CD4-positive, alpha-beta T cell treated with Interleukin-12 subunit alpha and Interleukin-12 subunit beta, for 1 hour (primary cell): ENCODE measurements at places on chromosomes 11 and 22.

DNA sequence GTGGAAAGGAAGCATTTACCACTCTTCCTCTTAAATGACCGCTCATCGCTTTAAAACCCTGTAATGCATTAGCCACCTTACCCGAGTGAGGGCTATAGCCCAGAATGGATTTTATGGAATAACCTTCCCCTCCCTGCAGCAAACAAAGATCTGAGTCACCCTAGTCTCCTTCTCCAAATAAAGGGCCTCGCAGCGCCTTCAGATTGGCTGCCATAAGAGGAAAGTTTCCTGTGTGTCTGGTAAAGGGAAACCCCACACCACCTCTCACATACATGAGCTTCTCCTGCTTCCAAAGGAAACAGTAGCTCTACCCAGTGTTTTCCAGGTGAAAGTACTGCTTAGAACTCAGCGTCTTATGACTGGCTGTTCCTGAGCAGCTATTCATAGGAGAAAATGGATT, 47.8 kb downstream of the PPP2R1B start:
- no peak for DNase-seq

GRCh38 chr11:68377389-68377795, 65.0 kb downstream of the LRP5 start:
- DNase-seq: no peak

DNA sequence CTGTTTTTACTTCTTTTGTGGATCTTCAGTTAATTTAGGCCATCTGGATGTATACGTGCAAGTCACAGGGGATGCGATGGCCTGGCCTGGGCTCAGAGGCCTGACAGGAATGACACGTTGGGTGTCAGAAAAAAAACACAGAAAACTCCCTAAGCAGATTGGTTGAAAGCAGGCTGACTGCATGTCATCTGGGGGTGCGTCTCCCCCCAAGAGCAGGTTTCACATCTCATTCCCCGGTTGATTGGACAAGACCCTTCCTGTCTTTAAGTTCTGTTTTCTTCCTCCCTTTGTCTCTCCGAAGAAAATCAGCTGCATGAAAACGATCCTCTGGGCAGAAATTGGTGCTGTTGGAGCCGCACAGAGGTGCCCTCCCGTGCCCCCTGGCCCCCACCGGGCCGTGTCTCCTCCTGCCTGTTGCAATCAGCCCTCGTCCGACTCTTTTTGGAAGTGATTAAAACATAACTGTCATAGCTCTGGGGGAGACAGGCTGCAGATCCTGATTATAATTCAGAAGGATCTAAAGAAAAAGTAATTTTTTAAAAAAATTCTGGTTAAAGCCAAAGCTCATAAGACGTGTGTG, 71.8 kb upstream of the PARVG start:
- DNase-seq: no peak

DNA sequence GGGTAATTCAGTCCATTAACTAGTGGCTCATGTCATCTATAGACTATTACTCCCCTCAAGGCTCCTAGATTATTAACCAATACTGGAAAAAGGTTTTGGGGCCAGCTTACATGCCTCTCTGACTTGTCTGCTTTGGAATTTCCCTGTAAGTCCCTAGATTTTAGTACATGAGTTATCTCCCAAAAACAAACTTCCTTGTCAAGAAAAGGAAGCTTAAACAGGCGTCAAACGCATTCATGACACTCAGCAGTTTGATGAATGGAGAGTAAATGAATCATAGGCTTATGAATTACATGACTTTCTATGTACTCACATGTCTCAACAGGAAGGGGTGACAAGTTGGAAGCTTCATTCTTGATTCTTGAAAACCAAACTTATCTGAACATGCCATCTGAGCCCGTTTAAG, 70.8 kb downstream of the BLID start:
- DNase-seq: no peak

DNA sequence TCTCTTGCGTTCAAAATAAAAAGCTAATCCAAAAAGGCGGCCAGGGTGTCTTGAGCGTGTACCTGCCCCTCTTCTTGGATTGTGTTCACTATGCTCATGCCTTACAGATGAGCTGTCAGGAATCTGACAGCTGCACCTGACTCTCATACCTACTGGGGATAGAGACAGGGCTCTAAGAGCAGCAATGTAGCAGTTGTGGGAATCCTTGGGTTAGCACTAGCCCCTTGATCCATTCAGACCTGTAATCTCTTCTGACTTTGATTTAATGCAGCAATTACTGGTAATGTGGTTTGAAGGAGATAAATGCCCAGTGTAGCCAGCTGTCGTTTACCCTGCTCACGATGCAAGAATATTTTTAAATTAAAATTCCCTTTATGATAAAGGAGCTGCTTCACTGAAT, 145.8 kb downstream of the APOL5 start:
- no peak for DNase-seq

GRCh38 chr11:33697997-33698396, 2.6 kb downstream of the C11orf91 start:
- no peak for DNase-seq

GRCh38 chr11:132244846-132245245, 874.4 kb downstream of the NTM start:
- no peak for DNase-seq

- DNase-seq: no peak
Observed at GRCh38 chr11:104343578-104343977, 179.6 kb upstream of the PDGFD start.

DNA sequence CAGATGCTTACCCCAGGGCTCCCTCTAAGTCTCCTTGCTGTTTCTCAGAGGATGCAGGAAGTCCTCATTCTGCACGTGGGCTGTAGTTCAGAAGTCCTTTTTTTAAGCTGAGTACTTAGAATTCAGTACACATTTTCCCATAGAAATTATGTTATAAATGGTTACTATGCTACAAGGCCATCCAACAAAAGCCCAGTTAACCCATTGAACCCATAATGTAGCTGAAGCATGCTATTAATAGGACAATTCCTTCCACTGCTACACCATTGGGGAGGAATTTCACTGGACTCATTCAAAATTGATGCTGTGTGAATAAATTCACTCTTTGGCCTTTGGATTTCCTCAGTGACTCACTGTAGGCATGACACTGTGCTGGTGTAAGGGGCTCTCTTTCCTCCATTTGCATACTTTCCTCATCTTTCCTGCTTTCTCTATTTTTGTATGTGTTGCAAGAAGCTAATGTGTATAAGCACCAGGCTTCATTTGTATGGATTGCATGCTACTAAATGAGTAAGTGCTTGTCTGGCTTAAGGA, 148.0 kb downstream of the NTM start:
- DNase-seq: no peak

DNA sequence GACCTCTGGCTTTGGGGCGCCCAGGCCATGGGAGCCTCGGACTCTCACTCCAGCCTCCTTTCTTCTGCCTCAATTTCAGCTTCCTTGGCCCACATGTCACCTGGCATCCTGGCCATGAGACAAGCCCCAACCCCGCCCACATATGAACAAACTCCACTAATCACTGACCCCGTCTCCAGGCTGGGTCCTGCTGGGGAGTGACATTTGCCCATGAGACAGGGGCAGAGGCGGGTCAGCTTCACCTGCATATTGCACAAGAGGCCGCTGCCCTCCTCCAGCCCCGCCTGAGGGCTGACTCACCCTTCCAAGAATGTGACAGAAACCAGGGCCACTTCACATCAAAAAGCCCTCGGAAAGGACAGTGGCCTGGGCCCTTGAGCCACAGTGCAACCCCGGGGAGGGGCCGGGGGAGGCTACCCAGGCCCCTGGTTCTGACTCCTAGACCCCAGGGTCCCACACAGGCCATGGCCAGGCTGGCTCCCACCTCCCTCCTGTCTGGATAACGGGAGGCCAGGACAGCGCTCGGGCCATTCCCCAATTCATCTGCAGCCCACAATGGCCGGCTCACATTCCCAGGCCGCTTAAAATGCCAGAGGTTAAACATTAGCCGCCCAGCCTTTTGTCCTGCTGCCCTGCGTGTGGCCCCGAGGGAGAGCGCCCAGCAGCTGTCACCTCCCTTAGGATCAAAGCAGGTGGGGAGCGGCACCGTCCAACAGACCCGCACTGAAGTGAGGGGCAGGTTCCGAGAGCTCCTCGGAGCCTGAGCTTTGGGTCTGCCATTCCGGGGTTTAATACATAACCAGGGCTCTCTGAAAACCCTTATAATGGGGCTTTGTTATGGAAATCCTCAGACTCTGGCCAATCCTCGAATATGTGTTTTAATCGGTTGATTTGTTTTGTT, 42.3 kb downstream of the TRMU start:
- no peak for DNase-seq

- DNase-seq: no peak
Observed at GRCh38 chr11:71078482-71078881, 173.9 kb downstream of the SHANK2 start.

GRCh38 chr11:34098813-34099212, 6.6 kb upstream of the NAT10 start:
- DNase-seq: no peak

DNA sequence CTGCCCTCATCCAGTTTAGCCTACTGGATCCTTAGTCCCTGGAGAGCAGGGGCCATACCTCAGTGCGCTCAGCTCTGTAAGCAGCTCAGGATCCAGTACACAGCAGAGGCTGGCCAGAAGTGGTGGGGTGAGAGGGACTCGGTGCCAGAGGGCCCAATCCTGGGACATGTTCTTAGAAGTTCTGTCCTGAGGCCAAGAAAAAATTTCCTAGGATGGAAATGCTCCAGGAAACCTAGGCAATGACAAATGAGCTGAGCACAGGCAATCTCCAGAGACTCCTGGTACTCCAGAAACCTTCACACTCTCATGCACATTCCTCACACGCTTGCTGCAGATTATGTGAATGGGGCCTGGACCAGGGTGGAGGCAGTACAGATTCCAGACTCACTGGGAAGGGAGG, 89.6 kb downstream of the SERGEF start:
- DNase-seq: no peak

DNA sequence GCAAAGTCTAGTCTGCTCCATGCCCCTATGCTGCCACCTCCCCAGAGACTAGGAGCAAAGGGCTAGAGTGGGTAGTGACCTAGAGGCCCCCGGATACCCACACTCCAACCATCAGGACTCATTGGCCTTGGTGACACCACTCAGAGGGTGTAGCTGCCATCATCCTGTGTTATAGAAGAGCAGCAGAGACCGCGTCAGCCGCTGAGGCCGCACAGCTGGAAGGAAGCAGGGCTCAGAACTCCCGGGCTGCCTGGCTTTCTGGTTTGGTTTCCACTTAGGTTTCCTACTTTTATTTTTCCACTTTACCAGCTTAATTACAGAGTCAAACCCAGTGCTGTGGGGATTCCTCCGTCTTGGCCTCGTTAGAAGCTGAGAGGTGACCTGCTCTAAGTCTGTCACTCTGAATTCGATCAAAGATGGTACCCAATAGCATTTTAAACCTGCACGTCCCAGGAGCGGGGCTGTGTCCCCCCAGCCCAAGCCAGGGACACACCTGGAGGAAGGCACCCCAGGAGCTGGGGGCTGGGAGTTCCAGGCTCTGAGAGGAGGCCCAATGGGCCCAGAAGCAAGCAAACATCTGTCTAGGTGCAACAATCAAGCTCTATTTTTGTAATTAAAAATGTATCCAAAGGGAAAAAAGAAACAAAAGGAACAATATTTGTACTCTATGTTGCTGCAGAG, 2.1 kb upstream of the CDKN1C start:
- no peak for DNase-seq

DNA sequence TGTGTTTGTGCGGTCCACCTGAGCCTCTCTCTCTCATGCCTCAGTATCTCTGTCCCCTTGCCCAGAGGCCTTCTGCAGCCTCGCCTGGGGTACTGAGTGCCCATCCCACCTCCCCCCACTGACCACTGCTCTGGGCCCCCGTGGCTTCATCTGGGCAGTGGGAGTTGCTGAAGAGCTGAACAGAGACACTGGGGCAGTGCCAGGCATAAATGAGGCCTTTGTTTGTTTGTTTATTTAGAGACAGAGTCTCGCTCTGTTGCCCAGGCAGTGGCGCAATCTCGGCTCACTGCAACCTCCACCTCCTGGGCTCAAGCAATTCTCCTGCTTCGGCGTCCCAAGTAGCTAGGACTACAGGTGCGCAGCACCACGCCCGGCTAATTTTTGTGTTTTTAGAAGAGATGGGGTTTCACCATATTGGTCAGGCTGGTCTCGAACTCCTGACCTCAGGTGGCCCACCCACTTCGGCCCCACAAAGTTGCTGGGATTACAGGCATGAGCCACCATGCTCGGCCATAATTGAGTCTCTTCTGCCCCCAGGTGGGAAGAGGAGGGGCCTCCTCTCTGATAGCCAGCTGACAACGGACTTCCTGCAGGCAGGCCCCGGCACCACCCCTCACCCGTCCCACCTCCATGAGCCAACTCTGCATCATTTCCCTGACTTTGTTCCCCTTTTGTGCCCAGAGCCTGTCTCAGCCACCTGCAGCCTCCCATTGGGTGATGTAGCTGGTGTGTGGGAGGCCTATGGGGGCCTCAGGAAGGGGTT, 9.3 kb downstream of the CRYBB3 start:
- DNase-seq: no peak

DNA sequence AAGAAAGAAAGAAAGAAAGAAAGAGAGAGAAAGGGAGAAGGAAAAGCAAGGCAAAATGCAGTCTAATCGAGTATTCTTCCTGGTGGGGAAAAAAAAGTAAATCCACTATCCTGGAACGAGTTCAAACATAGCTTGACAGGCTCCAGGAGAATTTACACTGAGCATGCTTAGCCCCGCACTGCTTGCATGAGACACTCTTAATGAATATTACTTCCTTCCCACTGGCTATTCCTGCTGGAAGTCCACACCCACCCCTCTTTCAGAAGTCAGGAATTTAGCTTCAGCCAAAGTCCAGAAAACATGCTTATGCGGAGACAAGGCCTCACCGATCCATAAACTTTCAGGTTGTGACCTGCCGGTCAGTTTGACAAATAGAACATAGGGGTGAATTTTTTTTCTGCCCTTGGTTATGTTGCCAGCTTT, 251.8 kb upstream of the BLID start:
- no peak for DNase-seq

GRCh38 chr11:119030029-119030328, 698 bp downstream of the SLC37A4 start:
- DNase-seq: no peak

DNA sequence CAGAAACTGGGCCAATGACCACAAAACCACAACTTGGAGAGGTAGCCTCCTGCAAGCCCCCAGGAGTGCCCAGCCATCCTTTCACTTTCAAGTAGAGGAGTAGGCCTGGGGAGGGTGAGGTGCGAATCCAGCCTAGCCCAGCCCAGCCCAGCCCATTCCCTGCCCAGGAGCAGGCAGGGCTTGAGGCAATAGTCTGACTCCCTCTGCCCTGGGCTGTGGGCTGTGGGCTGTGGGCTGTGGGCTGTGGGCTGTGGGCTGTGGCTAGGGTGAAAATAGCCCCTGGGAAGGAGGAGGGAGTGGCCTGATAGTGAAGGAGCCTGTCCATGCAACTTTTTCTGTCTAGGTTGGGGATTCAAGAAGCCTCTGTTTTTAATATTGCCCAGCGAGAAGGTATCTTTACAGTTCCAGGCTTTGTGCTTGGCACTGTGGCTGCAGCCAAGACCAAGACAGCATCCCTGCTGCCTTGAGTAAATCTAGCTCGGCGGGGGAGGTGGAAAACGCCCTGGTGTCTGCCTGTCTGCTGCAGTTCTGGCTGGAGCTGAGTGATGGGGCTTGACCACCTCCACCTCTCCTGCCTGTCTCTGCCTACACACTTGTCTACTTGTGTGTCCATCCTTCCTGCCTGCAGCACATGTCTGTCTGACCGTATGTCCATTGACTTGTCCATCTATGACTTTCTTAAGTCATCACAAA, 40.7 kb downstream of the LMO1 start:
- DNase-seq: no peak

- DNase-seq: no peak
Observed at GRCh38 chr22:44661070-44661469, 40.9 kb upstream of the PRR5 start.

- no peak for DNase-seq
Observed at GRCh38 chr11:67561971-67562619, 21.5 kb upstream of the GSTP1 start.
